ENCODE measurements at places on chromosomes 13 and 19. TPM values are rescaled to one million over a fixed set of nuclear protein-coding genes. Genes with fewer than 3 reads are reported as not detected.

ZNF773 gene
- 0.35 TPM for polyA plus RNA-seq

EDNRB gene
- polyA plus RNA-seq, result not detected

DNA sequence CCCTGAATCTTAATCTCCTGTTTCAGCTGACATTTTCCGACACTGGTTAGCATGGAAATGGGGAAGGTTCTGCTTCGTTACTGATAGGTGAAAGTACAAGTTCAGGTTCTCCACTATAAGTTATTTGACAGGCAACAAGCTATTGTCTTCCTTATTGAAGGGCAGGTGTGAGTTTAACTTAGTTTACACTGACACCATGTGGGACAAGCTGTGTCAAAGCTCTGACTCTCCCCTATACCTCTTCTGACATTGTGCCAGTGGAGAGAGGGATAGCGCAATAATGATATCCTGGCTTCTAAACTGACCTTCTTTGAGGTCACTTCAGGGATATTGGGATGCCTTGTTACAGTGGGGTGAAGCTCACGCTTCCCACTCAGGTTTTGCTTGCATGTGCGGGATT is 587.0 kb upstream of the SLITRK5 start:
- DNase-seq, result no peak

ING1 gene
- 16.2 TPM for polyA plus RNA-seq

All from K562 (cell line).